ENCODE measurements at places on chromosomes 16 and 17. TPM values are rescaled to one million over a fixed set of nuclear protein-coding genes. Genes with fewer than 3 reads are reported as not detected.

Gene ZFP3
- total RNA-seq: 1.3 TPM

GRCh38 chr17:20787281-20787680 is 207.8 kb downstream of the CDRT15L2 start:
- no peak for DNase-seq

Gene SLC9A5
- 0.54 TPM for total RNA-seq

- no peak for DNase-seq
Measured at GRCh38 chr17:31416503-31416923, 25.0 kb downstream of the RAB11FIP4 start.

DNA sequence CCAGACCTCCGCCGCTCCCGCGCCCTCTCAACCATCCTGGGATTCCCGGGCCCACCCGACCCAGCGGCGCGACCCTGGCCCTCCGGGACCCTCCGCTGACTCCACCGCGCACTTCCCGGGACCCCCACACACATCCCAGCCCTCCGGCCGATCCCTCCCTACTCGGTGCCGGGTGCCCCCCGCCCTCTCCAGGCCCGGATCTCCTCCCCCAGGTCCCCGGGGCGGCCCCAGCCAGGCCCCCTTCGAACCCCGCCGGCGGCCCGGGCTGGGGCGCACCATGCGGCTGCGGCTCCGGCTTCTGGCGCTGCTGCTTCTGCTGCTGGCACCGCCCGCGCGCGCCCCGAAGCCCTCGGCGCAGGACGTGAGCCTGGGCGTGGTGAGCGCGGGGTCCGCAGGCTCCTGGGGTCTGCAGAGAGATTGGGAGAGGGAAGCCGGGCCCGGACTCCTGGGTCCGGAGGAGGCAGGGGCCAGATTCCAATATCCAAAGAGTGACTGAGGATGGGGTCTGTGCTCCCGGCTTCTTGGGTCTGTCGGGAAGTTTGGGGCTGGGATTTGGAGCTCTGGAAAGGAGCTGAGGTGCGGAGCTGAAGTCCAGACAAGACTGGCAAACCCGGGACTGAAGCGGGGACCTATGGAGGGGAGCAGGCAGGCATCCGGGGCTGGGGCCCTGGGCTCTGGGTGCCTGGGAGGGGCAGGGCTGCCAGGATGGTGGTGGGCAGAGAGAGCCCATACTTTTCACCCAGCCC is 453 bp downstream of the MMP25 start:
- DNase-seq: no peak

Gene CTRB2
- total RNA-seq: not detected

- no peak for DNase-seq
Measured at GRCh38 chr17:79667746-79668145, 56.9 kb upstream of the RBFOX3 start.

GRCh38 chr17:35765086-35765710 is 4.5 kb downstream of the C17orf50 start:
- no peak for DNase-seq

- DNase-seq: no peak
Measured at GRCh38 chr17:49005140-49005539, 8.0 kb downstream of the IGF2BP1 start.

- peak; percentile 44 for DNase-seq
Measured at GRCh38 chr17:74478420-74479100, 12.1 kb downstream of the CD300A start.

Gene ACE
- total RNA-seq: 14.5 TPM

- DNase-seq: no peak
Measured at GRCh38 chr16:68458551-68458950, 10.2 kb upstream of the SMPD3 start.

DNA sequence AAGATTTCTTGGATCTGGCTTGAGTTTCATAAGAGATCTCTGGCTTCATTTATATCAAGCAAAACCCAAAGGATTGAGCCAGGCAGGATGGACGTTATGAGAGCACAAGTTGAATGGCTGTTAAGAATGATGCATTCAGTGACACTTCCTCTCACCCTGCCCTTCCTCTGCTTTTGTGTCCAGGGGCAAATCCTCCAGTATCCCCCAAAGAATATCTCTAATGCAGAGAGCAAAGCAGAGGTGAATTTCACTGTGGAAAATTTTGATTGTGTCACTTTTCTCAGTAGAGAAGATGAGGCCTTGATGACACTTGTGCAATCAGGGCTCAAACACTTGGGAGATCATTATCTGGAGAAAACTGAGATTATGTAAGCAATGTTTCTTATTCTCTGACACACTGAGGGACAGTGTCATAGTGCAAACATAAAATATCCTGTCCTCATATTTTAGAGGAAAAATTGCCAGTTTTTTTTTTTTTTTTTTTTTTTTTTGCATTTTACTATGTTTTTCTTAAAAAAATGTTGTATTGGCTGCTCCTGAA is 25.3 kb downstream of the MARCHF10 start:
- DNase-seq: no peak

Gene LITAFD
- not detected for total RNA-seq

DNA sequence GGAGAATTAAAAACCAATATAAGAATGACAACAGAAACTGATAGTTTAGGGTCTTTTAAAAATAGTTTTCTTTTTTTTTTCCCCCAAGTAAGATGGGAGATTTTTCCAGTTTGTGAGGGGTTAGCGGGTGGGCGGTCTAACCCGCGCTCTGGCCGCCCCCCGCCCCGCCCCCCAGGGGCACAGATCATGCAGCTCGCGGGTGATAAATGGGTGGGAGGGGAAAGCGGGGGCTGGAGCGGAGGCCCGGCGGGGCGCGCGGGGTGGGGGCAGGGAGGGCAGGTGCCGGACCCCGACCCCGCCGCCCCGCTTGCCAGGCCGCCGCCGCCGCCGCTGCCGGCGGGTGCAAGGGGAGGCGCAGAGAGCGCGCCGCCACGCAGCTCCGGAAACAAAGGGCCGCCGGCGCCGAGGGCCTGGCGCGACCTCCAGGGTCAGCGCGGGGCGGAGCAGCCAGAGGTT is 60.1 kb upstream of the GSE1 start:
- DNase-seq: no peak

DNA sequence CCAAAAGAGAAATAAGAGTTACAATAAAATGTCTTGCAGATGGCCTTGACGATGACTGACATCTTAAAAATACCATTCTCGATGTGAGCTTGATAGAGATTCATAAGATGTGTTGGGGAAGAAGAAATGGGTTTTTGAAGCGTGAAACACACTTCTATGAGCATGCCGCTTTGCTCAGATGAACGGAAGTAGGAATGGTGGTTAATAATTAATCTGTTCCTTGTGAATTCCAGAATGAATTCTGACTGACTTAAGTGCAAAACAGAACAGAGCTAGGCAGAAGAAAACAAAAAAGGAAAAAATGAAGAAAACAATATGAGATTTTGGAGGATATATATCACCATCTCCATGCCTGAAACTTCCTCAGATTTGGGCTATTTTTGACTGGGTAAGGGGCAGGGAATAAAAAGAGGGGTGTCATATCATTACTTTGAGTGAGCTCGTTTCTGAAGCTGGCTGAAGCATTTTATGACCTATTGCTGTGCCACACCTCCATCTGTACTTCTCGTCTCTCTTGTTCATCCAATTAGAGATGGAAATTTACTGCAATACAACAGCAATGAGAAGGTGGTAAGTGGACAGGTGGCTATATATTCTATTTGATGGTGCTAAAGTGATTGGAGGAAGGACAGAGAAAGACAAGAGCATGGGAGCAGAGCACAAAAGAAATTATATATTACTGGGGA is 1152.0 kb upstream of the CDH8 start:
- DNase-seq: no peak

Gene CDH16
- not detected for total RNA-seq

Gene HID1
- total RNA-seq: 1.1 TPM

- no peak for DNase-seq
Measured at GRCh38 chr16:17683281-17683680, 212.5 kb upstream of the XYLT1 start.

DNA sequence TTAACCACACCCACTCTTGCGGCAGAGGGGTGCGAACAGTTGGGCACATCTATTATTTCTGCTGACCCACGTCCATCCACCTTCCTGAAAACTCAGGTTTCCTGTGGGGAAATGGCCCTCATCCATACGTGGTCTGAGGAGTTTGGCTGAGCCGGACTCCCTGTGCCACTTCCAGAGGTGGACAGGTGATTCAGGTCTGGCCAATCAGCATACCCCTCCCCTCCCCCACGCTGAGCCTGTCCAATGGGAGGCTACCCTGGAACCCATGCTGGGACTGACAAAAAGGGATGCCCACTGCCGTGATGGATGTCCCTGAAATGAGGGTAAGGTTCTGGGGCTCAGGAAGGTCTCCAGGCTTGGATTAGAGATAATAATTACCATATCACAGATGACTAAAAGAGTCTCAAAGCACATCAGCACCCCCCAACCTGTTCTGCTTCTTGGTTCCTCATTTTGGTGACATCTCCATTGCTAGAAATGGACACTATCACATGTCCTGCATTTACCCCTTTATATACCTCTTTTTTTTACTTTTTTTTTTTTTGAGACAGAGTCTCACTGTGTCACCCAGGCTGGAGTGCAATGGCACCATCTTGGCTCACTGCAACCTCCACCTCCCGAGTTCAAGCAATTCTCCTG is 5.3 kb upstream of the MAPK7 start:
- no peak for DNase-seq

DNA sequence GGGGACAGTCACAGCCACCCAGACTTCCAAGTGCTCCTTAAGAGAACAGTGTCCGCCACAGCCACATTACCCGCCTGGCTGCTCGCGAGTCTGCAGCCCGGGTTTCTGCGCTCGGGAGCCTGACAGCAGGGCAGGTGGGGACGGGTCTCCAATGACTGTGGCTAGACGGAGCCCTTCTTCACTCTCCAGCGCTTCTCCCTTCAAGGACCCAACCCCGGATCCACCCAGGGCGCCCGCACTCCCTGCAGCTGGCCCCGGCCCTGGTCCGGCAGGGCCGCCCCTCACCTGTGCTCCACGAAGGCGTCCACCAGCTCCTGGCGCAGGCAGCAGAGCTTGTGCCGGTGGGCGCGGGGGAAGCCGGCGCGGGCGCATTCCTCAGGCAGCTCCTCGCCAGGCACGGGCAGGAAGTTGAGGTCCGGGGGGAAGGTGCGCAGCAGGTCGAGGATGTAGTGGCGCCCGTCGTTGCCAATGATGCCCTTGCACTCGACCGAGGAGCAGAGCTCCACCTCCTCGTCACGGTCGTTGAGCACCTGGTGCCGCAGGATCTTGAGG is 13.9 kb downstream of the CLUH start:
- DNase-seq: no peak

GRCh38 chr17:49707246-49707607 is 537 bp downstream of the SLC35B1 start:
- DNase-seq: no peak

DNA sequence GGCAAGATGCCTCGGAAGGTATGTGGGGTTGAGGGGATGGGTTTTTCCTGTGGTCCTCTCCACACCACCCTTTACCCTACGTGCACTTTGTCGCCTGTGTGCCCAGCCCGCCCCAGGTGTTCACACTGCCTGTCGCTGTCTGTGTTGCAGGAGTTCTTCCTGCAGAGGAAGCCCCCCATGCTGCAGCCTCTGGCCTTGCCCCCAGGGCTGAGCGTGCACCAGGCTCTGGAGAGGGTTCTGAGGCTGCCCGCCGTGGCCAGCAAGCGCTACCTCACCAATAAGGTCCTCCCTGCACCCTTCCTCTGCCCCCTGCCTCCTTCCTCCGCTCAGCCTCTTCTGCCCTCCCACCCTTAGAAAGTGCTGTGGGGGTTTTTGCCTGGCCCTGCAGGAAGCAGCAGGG is 15.2 kb downstream of the PFAS start:
- DNase-seq: no peak

GRCh38 chr17:7922845-7923628 is 6.6 kb downstream of the KCNAB3 start:
- peak; percentile 85 for DNase-seq
